ENCODE measurements at places on chromosomes 5 and 9.

GRCh38 chr9:12815888-12816287 lies 41.1 kb downstream of the LURAP1L start:
- DNase-seq: no peak

GRCh38 chr5:73182307-73182706 lies 9.3 kb downstream of the TMEM174 start:
- no peak for DNase-seq

DNA sequence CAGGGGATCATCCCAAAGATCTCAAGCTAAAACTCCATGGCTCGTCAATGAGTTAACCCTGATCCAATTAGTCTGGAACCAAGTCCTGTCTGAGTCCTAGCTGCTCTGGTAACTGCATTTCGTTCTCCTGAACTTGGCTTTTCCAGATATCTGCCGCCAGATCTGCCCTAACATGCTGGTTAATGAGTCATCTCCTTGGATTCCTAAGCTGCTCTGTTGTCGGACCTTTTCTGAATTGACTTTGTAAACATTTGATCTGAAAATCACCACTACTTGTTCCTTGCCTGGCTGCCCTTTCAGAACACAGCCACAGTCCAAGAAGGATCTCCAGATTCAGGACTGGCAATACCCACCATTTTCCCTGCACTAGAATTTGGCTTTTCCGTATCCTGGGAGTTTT lies 473.0 kb downstream of the ZSWIM6 start:
- DNase-seq: no peak

GRCh38 chr5:109452661-109453060 lies 42.9 kb upstream of the PJA2 start:
- no peak for DNase-seq

- peak; percentile 30 for DNase-seq
Measured at GRCh38 chr5:154002093-154002492, 36.6 kb downstream of the FAM114A2 start.

DNA sequence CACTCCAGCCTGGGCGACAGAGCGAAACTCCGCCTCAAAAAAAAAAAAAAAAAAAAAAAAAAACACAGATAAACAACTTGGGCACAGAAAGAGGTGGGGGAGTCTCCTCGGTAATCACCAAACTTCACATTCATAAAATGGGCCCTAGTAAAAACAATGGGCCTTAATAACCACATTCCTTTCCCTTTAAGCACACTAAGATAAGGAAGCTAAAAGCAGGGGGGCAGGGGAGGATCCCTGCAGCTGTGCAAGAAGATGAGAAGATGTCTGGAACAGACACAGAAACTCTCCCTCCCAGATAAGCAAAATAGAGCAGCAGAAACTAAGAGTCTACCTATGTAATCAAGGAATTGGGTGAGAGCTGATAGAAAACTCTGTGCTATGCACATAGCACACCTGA lies 111.2 kb upstream of the FAM174A start:
- DNase-seq: no peak

- no peak for DNase-seq
Measured at GRCh38 chr5:175021321-175021720, 296.9 kb downstream of the MSX2 start.

GRCh38 chr5:84379749-84380148 lies 4.9 kb downstream of the EDIL3 start:
- DNase-seq: no peak

DNA sequence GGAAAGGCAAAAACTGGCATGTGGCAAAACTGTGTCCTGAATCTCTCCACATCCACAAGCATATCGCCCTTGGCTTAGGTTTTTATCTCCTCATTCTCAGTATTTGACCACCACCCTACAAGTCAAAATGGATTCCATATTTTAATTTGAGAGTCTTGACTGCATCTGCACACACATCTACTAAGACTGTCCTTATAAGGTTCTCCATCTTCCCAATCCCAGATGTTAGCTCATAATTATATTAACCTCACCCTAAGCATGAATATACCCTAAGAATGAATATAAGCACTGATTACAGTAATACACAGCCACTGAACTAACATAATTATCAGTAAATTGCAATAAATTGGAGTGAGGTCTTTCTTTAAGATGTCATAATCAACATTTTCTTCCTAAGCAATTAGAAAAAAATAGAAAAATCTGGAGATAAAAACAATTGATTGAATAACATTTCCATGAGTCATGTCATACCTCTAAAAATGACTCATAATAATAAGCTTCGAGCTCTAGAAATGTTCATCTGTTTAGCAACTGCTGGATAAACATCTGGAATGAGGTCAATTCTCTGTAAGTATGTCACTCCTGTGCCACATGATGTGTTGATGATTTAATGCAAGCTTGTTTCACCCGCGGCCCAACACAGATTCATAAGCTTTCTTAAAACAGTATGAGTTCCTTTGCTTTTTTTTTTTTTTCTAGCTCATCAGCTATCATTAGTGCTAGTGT lies 39.9 kb upstream of the PAM start:
- DNase-seq: no peak

GRCh38 chr5:31008231-31008630 lies 185.3 kb upstream of the CDH6 start:
- DNase-seq: no peak

GRCh38 chr9:92324889-92325268 lies 271 bp downstream of the NOL8 start:
- no peak for DNase-seq

- no peak for DNase-seq
Measured at GRCh38 chr9:22975951-22976350, 529.3 kb downstream of the DMRTA1 start.

GRCh38 chr9:127876764-127877562 lies 512 bp downstream of the AK1 start:
- DNase-seq: no peak

GRCh38 chr9:129282272-129282671 lies 104.2 kb upstream of the IER5L start:
- no peak for DNase-seq

DNA sequence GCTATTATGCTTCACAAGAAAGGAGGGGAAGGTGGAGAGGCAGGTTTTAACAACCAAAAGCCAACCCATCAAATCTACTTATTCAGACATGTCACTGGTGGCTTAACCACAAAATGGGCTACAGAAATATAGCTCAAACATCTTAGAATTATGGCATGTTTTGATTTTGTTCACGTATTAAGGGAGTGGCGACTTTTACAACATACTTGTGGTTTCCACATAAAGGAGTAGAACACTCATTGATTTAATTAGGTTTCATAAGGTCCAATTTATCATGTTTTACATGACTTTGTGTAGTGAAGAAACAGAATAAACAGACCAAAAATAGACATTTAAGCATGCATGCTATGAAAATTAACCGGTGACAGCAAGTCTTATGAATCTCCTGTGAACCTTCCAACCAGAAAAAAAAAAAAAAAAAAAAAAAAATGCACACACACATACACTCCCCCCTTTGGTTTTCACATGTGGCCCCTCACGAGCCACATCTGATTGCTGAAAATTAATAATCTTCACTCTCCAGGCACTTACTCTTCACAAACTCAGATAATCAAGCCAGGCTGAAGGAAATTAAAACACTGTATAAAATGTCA lies 5.4 kb downstream of the ZNF608 start:
- DNase-seq: no peak

GRCh38 chr5:67731886-67732285 lies 483.7 kb upstream of the PIK3R1 start:
- no peak for DNase-seq

DNA sequence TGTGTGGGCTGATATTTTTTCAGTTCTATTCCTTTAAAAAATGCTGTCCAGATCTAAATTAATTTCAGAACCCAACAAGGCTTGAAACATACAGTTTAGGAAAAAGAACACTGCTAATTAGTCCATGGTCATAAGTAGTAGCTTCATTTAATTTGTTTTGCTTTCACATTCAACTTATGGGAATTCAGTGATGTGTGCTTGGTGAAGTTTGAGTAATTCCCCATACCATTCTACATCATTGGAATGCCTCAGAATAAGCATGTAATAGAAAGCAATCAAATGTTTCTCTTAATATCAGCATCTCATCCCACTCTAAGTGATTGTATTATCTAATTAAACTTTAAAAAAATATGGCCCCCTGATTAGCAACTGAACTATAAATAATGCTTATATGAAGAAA lies 2.7 kb downstream of the CNTLN start:
- DNase-seq: no peak

- no peak for DNase-seq
Measured at GRCh38 chr9:82191082-82191770, 202.7 kb downstream of the SPATA31D1 start.

DNA sequence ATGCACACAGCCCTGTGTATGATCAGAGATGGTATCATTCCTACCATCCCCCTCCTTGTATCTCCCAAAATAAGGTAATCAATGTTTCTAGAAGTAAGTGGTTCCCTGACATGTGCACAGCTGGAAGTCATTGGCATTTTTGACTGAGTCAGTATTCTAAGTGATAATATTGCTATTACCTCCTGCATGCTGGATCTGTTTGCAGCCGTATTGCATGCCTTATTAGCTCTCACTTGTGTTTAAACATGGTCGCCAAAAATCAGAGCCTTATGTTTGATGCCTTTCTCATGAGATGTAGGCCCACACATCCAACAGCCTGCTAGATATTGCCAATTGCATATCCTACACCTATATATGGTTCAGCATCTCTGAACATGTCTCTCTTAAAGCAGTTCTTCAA lies 254.3 kb downstream of the CDH12 start:
- no peak for DNase-seq

DNA sequence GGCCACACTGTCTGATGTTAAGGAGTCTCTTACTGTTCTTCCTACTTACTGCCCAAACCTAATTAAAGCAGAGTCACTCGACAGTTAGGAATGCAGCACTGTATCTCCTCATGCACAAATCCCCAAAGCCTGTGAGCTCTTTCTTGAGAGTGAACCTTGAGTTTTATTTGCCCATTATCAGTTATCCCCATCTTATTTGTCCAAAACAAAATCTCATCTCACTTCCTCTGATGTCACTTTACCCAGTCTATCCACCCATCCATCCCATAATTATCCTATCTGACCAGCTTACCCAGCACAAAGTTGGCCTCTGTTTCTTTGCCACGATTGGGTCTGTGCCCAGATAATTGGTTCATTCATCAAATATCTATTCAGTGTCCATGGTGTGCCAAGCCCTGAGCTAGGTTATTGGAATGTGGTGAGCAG lies 250.8 kb downstream of the SLIT3 start:
- DNase-seq: no peak

- DNase-seq: no peak
Measured at GRCh38 chr5:125254267-125254666, 507.8 kb upstream of the ZNF608 start.

GRCh38 chr9:72733895-72734294 lies 212.5 kb downstream of the TMC1 start:
- DNase-seq: no peak

DNA sequence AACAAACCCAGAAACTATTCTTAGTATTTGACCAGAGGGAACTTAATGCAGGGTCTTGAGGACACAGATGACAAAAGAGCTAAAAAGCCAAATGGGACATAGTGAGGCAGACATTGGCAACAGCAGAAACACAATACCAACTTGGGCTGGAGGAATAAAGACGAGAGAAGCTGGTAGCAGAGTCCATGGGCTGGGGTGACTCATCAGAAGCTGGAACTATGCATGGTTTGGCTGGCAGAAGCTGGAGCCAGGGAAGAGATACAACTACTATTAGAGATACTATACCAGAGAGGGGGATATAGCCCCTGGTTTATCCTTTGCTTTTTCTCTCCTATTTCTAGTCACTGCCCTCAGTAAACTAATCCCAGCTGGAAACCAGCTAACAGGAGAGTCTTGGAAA lies 29.2 kb upstream of the DPYSL3 start:
- DNase-seq: no peak

DNA sequence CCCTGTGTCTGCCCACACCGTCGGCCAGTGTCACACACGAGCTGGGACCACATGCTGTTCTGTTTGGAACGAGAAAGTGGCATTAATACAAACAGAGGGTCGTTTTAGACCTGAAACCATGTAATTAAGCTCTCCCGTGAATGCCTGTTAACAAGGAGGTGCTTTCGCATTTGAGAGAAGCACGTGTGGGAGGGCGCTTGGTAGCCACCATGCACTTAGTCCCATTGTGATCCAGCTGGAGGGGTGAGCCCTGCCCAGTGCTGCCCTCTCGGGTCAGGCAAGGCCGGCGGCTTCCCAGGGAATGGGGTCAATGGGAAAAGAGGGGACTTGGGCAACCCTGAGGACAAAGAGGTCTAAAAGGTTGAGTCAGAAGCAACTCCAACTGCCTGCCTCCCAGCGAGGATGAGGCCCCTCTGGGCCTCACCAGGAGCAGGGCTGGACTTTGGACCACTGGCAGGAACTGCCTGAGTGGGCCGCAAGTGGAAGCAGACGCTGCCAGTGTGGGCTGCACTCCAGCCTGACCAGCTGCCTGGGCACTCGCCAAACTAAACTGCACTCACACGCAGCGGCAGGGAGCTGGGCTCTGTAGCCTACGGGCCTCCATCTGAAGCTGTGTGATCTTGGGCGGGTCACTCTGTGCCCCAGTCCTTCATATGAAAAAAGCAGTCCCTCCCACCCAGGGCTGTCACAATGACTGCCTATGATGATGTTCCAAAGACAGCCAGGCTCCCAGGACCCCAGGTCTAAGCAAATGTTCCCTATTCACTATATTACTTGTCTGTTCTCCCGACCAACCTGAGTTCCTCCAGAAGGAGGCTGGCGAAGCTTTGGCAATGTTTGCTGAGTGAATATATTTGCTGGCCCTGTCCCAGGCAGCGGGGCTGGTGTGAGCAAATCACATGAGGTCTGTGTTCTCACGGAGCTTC lies 195.7 kb downstream of the CDK5RAP2 start:
- peak; percentile 75 for DNase-seq

DNA sequence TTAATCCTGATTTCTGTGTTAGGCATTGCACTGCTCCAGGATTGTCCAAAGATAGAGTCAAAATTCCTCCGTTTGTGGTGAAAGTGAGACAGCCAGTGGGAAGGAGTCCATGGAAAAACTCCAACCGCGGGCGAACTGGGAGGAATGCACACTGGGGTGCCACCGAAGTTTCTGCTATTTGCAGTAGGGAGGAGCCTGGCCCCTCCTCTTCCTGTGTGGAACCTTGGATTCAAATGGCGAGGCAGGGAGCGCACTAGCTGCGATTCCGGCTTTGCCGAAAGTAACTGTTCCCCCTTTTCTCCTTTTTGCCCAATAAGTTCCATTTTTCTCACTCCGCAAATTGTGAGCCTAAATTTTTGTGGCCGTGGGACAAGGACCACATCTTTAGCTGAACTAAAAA lies 9.3 kb downstream of the BAAT start:
- DNase-seq: no peak

GRCh38 chr5:169880012-169880663 lies 100.2 kb downstream of the INSYN2B start:
- DNase-seq: no peak

DNA sequence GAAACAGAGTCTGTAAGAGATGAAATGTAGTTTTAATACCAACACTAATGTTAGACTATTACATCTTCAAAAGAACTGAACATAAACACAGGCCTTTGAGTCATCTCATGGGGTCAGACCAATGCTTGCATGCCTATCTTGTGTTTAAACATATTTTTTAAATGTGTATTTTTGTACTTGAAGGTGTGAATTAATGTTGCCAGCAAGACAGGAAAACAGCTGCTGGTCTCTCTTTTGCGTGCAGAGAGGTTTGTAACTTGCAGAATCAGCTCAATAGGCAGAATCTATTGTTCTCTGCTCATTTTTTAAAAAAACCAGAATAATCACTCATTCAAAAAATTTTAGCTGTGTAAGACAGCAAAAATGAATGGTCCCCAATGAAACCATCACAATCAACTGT lies 180.2 kb downstream of the ALDH1A1 start:
- no peak for DNase-seq
